Testis (tissue), 5 donors: ENCODE measurements at places on chromosomes 7 and 10. TPM values are rescaled to one million over a fixed set of nuclear protein-coding genes. Genes with fewer than 3 reads are reported as not detected.

GRCh38 chr10:119460369-119461195 is 81.9 kb downstream of the RGS10 start:
- H3K27ac ChIP-seq: no peak overlapping the region
- no peaks in the 10 kb centered on the region for H3K4me1 ChIP-seq
- H3K36me3 ChIP-seq: no peaks in the 10 kb centered on the region
- no peaks in the 10 kb centered on the region for H3K27me3 ChIP-seq

Gene MYL7
- total RNA-seq: 1.5 TPM

- H3K36me3 ChIP-seq: no peaks in the 10 kb centered on the region
- H3K27ac ChIP-seq: no peak overlapping the region
- no peaks in the 10 kb centered on the region for H3K27me3 ChIP-seq
- no peak overlapping the region for H3K4me3 ChIP-seq
Measured at GRCh38 chr10:4704034-4704545, 121.9 kb upstream of the AKR1E2 start.

GRCh38 chr7:102834999-102835398 is 77.8 kb upstream of the LRRC17 start:
- no peaks in the 10 kb centered on the region for H3K36me3 ChIP-seq
- no peak overlapping the region for H3K4me3 ChIP-seq
- no peak overlapping the region for H3K27ac ChIP-seq
- H3K27me3 ChIP-seq: no peaks in the 10 kb centered on the region

GRCh38 chr7:144489504-144489903 is 86.0 kb upstream of the NOBOX start:
- H3K4me1 ChIP-seq: no peaks in the 10 kb centered on the region
- H3K4me3 ChIP-seq: no peak overlapping the region
- no peaks in the 10 kb centered on the region for H3K27me3 ChIP-seq

- H3K4me1 ChIP-seq: peaks cover 8% of the 10 kb centered on the region
- no peak for DNase-seq
- no peaks in the 10 kb centered on the region for H3K36me3 ChIP-seq
- no peak overlapping the region for H3K27ac ChIP-seq
- no peak overlapping the region for H3K4me3 ChIP-seq
Measured at GRCh38 chr7:149241696-149242095, 2.2 kb downstream of the ZNF212 start.

Gene GRM3
- total RNA-seq: 0.47 TPM

Gene PBLD
- 7.6 TPM for total RNA-seq

Gene MYO1G
- 1.7 TPM for total RNA-seq

DNA sequence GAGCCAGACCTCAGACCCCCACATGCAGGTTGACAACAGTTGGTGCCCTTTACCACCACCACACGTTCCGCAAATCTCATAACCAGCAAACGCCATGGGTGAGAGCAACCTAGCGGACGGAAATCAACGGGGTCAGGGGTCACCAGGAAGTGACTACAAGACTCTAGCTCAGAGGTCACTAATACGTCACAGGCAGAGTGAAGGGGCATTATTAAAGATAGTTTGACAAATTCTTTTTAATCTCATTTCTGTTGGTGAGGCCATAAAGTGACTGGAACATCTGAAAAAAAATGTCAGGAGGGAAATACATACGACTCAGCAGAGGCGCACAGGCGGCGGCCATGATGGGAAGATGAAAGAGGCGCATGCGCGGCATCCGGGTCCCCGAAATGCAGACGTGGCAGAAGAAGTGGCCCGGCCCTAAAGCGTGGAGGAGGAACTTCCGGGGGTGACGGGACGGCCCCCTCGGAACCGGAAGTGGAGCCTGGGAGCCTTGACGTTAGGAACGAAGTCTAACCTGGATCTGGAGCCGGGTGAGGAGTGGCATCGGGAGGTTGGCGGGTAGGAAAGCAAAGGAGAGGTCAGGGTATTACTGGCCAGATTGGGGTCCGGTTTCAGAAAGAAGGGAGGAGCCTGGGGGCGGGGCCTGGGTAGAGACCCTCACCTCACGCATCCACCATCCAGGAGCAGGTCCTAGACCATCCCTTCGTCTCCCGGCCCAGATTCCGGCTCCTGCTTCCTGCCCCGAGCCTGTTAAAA is at the start of gene SEC24C:
SEC24C (plus strand) TSS at position 468 of the 759 bp plus-strand sequence. CDS start 2,461 bp downstream, outside the sequence.
- peak within 1 kb of the TSS; percentile 93 for H3K27ac ChIP-seq
- peak within 1 kb of the TSS; percentile 88 for H3K4me3 ChIP-seq
- DNase-seq: peak; percentile 97
- peaks cover 18% of the 10 kb centered on the region for H3K4me1 ChIP-seq
- no peaks in the 10 kb centered on the region for H3K36me3 ChIP-seq
- no peaks in the 10 kb centered on the region for H3K27me3 ChIP-seq

Gene PPP1R3C
- 5.8 TPM for total RNA-seq

Gene INTS15
- 31.5 TPM for total RNA-seq

DNA sequence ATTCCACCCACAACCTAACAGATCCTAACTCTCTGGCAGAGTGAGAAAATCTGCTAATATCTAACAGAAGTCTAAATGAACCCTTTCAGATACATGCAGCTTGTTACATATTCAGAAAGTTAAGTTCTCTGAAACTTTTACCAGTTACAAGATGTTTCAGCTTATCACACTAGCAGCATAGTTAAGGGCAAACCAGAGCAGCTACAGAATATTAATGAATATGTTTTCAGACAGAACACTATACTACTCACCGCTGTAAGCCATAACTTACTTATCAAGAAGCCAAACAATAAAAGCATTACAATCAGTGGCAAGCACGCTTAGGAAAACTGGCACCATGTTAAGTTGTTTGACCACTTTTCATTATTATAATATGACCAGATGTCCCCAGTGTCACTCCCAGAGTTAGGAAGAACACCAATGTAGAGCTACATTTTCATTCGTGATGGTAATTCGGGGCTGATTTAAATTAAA is 2.7 kb downstream of the ITGB1 start:
- H3K27me3 ChIP-seq: no peaks in the 10 kb centered on the region
- H3K4me3 ChIP-seq: no peak overlapping the region
- H3K4me1 ChIP-seq: peaks cover 22% of the 10 kb centered on the region
- no peaks in the 10 kb centered on the region for H3K36me3 ChIP-seq

Gene STAG3
- 224 TPM for total RNA-seq

GRCh38 chr10:97898429-97898828 is 48.8 kb downstream of the GOLGA7B start:
- H3K36me3 ChIP-seq: no peaks in the 10 kb centered on the region
- no peak overlapping the region for H3K27ac ChIP-seq
- no peaks in the 10 kb centered on the region for H3K27me3 ChIP-seq
- H3K4me3 ChIP-seq: no peak overlapping the region

DNA sequence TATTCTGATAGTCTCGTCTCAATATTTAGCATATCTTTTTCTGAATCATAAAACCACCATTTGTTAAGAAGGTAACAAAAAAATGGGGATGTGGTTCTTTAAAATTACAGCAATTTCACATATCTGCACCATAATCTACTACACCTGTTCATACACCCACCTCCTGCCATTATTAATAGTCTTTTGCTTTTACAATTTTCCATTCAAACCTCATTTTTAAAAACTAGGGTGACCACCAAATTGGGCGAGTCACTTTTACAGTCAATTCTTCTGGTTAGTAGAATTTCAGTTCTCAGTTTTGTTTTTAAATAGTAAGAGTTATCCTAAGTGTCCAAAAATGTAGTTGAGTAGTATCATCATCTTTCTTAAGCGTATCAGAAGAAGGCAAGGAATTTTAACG is 48.4 kb upstream of the GSAP start:
- no peak for DNase-seq
- H3K27ac ChIP-seq: no peak overlapping the region
- no peaks in the 10 kb centered on the region for H3K27me3 ChIP-seq
- no peaks in the 10 kb centered on the region for H3K4me1 ChIP-seq

DNA sequence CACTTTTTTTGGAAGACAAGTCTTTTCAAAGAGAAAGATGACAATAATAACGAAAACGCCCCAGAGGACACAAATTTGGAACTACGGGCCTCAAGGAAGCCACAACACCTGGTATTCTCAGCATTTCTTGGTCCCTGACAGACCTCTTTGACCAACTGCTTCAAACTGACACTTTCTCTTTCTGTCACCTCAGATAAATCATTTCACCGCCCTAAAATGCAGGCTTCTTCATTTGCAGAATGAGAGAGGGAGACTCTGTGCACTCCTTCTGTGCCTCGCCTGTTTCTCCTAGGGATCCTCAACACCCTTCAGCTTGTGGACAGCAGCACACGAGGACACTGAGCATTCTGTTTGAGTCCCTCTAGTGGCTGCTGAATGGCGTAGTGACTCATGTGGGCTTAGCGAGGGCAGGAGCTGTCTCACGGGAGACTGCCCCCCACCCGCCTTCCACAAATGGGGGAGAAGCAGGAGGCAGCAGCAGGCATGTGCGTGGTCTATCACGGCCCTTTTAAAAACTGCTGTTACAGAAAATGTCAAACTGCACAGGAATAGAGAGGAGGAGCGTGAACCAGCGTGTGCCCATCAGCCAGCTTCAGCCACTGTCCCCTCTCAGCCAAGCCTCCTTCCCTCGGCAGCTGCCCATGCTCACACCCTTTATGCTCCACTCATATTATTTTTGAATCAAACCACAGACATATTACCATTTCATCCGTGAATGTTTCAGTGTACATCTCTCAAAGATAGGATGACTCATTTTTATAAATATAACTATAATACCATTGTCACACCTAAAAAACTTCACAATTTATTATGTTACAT is 41.4 kb downstream of the GSDME start:
- H3K36me3 ChIP-seq: no peaks in the 10 kb centered on the region
- no peaks in the 10 kb centered on the region for H3K4me1 ChIP-seq
- no peak overlapping the region for H3K27ac ChIP-seq

Gene COPG2
- 51.0 TPM for total RNA-seq

DNA sequence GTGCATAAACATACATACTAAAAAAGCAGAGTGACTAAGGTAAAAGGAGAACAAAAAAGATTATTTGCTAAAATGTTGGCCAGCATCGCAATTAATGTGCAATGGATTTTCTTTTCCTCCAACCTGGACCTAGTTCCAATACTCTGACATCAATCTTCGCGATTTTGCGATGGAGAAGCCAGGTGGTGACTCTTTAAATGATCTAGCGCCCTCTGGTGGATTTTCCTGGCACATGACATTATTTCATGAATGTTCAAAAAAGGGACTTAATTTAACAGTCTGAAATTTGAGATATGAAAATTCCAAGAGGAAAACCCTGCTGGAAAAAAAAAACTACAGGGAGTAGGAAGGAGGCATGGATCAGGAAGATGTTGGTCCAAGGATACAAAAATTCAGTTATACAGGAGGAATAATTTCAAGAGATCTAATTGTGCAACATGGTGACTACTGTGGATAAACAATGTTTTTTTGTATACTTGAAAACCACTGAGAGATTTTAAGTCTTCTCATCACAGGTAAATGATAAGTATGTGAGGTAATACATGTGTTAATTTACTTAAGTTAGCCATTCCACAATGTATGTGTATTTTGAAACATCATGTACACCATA is 4.3 kb upstream of the KCNMA1 start:
- no peaks in the 10 kb centered on the region for H3K27me3 ChIP-seq
- peak; percentile 90 for DNase-seq
- H3K4me1 ChIP-seq: peaks cover under 1% of the 10 kb centered on the region

GRCh38 chr7:69640925-69641594 is 42.8 kb downstream of the AUTS2 start:
- no peaks in the 10 kb centered on the region for H3K27me3 ChIP-seq
- DNase-seq: no peak
- no peak overlapping the region for H3K4me3 ChIP-seq
- H3K27ac ChIP-seq: no peak overlapping the region
- no peaks in the 10 kb centered on the region for H3K36me3 ChIP-seq

DNA sequence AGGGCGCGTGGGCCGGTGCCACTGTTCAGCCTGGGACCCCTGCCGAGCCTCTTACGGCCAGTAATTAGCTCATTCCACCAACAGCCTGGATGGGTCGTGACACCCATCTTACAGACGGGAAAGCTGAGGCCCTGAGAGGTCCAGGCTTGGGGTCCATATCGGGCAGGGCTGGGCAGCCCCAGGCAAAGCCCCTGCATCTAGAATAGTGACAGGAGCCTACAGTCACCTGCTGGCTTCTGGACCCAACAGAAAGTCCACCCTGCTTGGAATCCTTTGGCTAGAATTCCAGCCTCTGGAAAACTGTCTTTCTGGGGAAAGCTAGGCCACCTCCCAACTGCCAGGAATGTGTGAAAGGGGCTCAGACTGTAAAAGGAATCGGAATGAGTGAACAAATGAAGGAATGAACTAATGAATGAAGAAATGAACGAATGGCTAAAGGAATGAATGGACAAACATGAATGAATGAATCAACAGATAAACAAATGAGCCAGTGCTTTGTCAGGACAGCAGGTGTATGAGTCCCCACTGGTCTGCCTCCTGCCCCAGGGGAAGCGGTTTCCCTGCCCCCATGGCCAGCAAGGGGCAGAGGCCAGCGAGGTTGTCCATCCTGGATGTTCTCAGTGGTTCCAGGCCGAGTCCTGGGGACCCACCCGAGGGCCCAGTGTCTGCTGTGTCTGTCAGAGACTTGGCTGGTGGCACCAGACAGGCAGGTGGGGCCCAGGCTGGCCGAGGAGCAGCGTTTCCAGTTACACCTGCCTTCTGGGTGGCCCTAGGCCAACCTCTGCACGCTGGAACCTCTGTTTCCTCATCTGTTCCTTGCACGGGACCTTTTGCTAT is 24.1 kb upstream of the PDGFA start:
- no peaks in the 10 kb centered on the region for H3K27me3 ChIP-seq
- H3K4me3 ChIP-seq: no peak overlapping the region
- H3K4me1 ChIP-seq: peaks cover under 1% of the 10 kb centered on the region

Gene UNCX
- 0.24 TPM for total RNA-seq

- no peak overlapping the region for H3K27ac ChIP-seq
- H3K4me1 ChIP-seq: no peaks in the 10 kb centered on the region
- H3K4me3 ChIP-seq: no peak overlapping the region
- H3K36me3 ChIP-seq: no peaks in the 10 kb centered on the region
- peak; percentile 30 for DNase-seq
- H3K27me3 ChIP-seq: no peaks in the 10 kb centered on the region
Measured at GRCh38 chr7:144738708-144739314, 97.0 kb downstream of the TPK1 start.

- peak overlapping the region; percentile 97 for H3K27ac ChIP-seq
- H3K4me1 ChIP-seq: peaks cover 14% of the 10 kb centered on the region
- no peaks in the 10 kb centered on the region for H3K27me3 ChIP-seq
Measured at GRCh38 chr10:91924212-91925021, 847 bp downstream of the BTAF1 start.
